ENCODE measurements at places on chromosomes 7 and 10.

DNA sequence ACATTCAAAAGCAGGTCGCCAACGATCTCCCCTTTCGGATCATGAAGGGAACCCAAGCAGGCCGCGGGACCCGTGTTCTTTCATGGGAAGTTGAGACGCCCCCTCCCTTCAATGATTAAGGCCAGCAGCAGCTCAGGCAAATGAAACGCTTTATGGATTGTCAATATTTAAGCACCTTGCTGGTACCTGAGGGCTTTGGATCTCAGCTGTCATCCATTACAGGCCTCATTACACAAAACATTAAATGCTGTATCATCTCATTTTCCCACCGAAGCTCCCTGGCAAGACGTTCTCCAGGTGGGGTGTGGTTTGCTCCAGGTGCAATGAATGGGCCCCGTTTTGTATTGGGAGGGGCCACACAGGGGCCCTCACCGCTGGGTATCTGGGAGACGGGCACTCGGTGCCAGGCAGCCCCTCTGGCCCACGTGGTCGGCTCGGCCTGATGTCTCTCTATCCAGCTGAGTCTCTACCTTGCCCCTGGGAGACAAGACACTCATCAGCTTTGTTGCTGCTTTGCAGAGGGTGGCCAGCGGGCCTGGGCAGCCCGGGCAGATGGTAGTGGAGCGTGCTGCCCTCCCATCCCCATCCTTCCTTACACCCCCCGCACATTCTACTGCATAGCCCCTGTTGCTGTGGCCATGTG is 456.1 kb upstream of the FOXK1 start:
- DNase-seq, result no peak

DNA sequence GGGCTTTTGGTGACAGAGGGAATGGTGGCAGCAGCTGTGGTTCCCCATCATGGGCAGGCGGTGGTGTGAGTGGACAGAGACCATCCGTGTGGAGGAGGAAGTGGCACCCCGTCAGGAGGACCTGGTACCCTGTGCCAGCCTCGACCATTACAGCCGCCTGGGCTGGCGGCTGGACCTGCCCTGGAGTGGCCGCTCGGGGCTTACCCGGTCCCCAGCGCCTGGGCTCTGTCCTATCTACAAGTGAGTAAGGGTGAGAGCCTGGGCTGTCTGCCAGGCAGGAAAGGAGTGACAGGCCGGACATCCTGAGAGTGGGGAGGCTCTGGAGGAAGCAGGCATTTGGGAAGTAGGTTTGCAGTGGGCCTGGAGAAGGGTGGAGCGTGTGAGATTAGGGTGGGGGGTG is 2.9 kb upstream of the ZNF467 start:
- DNase-seq, result no peak

GRCh38 chr10:88234297-88234696 is 348.8 kb downstream of the RNLS start:
- no peak for DNase-seq

- DNase-seq, result no peak
Measured at GRCh38 chr10:22341190-22341925, 3.9 kb upstream of the SPAG6 start.

DNA sequence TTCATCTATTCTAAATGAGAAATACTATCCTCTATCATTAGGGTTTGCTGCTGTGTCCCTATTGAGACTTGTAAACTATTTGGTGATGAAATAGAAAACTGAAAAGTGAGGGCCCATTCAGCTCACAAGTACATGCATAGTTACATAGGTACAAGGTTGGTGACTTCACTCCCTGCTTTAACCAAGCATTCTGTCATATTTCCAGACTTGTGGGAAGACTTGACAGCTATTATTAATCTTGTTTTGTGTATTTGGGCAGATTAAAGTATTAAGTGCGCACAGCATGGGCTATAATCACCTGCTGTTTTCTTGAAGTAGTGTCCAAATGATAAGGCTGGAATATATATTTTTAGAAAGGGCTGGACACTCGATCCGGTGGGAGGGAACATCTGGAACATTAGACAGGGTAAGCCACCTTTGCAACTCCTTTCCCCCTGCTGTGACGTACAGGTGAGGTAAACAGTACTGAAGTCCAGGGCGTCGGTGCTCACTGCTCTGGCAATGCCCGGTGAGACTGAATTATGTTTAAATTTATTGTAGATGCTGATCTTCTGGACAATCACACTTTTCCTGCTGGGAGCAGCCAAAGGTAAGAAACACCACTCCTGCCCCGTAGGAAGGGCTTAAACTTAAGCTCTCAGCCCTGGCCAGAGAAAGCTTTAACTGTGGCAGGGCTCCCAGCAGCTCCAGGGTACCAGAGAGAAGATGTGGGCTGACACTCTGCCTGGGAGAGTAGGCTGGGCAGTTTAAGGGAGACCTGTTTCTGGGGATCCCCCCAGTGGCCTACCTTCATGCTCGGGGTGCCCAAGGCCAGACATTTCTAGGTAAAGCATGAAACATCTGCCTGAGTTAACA is at the start of gene PNLIPRP1:
Gene PNLIPRP1, plus strand, starts transcription at position 370 of the 855 bp plus-strand sequence. Its CDS starts 171 bp downstream, at position 541.
- no peak for DNase-seq

DNA sequence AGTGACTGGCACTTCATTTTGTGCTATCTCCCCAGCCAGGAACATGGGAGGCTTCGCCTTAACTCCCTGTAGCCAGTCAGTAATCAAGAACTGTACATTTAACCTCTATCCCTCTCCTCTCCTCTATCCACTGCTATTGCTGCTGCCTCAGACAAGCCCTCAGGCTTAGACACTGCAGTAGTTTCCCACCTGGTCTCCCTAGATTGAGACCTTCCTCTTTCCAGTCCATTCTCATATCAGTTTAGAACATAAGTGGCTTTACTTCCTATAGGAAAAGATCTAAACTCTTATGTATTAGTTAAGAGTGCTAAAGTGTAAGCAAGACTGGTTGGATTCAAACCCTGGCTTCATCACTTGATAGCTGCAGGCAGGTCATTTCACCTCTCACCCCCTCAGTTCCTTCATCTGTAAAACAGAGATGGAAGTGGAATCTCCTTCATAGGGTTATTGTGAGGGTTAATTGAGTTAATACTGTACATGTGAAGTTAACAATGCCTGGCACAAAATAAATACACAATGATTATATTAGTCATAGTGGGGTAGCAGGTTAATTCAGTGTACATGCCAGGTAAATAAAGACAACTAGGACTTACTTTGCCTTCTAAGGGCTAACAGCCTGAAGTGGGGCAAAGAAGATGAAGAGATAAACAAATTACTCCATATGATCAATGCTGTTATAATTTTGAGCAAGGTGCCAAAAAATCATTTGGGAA is 76.1 kb downstream of the ZNF277 start:
- DNase-seq, result no peak

GRCh38 chr7:95509199-95509598 is 23.5 kb downstream of the ASB4 start:
- DNase-seq, result no peak

DNA sequence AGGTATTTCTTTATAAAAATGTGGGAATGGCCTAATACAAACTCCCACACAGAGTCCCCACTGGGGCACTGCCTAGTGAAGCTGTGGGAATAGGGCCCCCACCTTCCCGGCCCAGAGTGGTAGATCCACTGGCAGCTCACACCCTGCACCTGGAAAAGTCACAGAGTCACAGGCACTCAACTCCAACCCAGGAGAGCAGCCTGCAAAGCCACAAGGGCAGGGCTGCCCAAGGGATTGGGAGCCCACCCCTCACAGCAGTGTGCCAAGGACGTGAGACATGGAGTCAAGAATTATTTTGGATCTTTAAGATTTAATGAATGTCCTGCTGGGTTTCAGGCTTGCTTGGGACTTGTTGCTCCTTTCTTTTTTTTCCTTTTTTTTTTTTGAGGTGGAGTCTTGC is 5.3 kb upstream of the DNAJC12 start:
- DNase-seq, result no peak

DNA sequence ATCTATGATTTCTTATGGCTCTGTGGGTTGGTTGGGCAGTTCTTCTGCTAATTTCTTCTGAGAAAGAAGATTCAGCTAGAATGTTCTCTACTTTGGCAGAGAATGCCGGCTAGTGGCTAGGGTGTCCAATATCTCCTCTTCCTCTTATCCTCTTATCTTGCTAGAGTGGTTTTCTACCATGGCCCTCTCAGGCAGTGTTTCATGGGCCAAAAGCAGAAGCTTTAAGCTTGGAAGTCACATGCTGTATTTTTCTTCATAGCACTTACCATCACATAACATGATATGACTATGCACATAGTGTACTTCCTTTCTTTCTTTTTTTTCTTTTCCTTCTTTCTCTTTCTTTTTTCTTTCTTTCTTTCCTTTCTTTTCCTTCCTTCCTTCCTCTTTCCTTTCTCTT is 140.0 kb downstream of the ITGB8 start:
- no peak for DNase-seq

GRCh38 chr7:148723166-148723559 is 24.5 kb downstream of the CUL1 start:
- no peak for DNase-seq

DNA sequence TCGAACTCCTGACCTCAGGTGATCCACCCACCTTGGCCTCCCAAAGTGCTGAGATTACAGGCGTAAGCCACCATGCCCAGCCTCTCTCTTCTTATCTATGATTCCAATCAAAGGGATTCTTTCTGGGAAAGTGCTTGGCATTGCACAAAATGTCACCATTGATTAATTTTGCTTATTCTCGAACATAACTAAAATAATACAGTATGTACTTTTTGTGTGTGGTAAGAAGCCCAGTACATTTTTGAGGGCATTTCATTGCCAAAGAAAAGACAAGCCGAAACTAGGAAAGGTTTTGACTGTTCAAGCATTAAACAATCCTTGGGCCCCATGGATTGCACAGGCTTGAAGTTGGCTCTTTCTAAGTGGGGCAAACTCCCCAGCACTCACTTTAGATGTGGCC is 18.3 kb upstream of the CACUL1 start:
- DNase-seq, result no peak

- DNase-seq, result peak; percentile 59
Measured at GRCh38 chr10:14507176-14507575, 176.5 kb upstream of the FRMD4A start.

DNA sequence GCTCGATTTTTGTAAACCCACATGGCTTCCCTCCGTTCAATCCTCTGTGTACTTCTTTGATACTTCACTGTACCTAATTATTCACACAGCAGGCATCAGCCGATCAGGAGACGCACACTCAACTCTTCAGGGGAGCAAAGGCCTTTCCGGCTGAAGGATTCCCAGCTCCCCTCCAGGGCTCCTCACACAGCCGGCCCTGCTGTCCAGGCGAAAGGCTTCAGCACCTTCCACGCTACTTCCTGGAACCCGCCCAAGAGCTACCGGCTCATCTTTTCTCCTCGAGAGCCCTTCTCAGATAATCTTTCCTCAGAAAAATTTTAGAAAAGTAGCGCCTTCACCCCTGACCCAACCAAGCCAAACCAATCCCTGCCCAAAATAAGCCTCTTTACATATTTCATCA is 270.4 kb downstream of the ZMYND11 start:
- DNase-seq, result no peak

DNA sequence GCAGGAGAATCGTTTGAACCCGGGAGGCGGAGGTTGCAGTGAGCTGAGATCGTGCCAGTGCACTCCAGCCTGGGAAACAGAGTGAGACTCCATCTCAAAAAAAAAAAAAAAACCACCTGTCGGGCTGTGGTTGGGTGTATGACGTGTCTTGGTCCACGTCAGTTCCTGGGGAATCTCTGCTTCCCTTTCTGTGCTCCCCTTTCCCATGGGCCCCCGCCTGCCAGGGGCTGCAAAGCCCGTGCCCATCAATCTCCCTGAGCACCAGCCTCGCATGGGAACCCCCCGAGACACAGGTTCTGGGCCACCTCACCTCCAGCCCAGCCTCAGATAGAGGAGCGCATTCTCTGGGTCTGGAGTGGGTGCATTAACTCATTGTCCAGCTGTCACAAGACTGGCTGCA is 2.3 kb upstream of the SH2B2 start:
- peak; percentile 15 for DNase-seq

DNA sequence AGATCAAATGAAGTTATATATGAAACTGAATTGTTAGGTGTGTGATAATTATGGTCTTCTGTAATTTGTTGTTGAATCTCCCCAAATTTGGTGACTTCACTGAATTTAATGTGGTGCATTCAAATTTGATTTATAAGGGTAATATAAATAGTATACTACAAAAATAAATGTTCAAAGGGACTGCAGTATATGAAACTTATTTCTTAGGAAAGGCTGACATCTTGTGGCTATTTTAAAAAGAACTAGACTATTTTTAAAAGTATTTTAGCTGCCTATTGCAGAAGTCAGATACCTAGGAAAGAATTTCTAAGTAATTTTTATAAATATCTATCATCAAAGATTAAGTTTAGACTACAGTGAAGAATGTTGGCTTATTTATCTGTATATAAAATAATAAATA is 36.6 kb downstream of the ATRNL1 start:
- DNase-seq, result peak; percentile 17

GRCh38 chr7:119802147-119802546 is 470.8 kb upstream of the KCND2 start:
- DNase-seq, result no peak

- DNase-seq, result no peak
Measured at GRCh38 chr7:8998762-8999161, 565.4 kb downstream of the NXPH1 start.

GRCh38 chr10:108904163-108904838 is 1019.0 kb downstream of the XPNPEP1 start:
- no peak for DNase-seq

- DNase-seq, result no peak
Measured at GRCh38 chr7:71191771-71192170, 59.8 kb downstream of the GALNT17 start.

- no peak for DNase-seq
Measured at GRCh38 chr7:985127-985416, 2.1 kb downstream of the CYP2W1 start.

DNA sequence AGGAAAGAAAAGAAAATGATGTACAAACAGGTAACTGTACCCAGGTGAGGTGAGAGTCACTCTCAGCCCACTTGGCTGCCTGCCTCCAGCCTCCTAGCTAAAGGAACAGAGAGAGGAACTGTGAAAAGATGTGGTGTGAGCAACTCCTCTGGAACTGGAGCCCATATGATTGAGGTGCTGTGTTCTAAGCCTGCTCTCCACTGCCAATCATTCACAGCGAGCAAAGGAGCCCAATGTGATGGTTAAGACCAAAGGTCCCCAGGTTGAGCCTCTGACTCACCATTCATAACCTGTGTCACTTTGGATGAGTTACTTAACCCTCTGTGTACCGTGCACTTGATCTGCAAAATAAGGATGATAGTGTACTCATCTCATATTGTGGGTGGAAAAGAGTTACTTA is 868.1 kb upstream of the AUTS2 start:
- no peak for DNase-seq

DNA sequence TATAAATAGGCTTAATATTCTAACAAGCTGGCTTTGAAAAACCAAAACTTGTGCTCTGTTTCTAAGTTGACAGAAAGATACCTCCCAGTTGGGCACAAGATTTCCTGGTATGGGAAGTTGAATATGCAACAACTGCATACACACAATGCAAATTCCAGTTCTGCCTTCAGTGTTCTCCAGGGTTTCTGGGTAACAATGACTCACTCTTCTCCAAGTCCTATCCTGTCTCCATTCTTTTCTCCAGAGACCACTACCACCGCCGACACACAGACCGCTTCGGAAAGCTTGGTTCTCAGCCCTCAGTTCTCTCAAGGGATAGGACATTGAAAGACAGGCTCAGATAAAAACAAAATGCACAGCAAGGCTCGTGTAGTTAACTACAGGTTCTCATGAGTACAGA is 12.2 kb downstream of the PDE1C start:
- no peak for DNase-seq

GRCh38 chr10:127275272-127275671 is 78.9 kb upstream of the INSYN2A start:
- DNase-seq, result no peak
